ENCODE measurements at places on chromosomes 6 and 20. TPM values are rescaled to one million over a fixed set of nuclear protein-coding genes. Genes with fewer than 3 reads are reported as not detected.

DNA sequence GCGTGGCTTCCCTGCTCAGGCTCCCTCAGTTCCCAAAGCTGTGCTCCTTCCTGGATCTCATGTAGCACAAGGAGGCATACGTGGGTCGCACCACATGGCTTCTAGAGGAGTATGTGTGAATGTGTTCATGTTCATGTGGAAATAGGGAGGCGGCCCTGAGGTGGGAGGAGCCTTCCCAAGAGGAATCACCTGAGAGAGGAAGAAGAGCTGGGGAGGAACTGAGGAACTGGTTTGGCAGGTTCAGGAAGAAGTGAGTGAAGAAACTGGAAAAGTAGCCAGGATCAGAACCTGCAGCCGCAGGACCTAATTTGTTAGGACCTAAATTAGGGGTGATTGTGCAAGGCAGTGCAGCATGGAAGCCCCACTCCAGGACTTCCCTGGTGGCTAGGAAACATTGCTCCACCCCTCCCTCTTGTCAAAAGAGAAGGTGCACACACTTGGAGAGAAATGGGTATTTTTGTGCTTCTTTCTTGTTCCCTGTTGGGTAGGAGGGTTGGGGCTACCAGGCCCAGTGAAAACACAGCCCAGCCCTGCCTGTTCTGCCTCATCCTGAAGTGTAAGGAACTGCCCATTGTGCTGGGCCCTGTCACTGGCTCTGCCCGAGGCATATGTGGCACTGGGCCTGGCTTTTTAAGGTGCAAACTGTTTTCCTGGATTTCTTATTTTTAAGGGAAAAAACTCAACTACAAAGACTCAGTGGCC is 20.7 kb downstream of the SYNJ2 start:
- DNase-seq, result no peak

- no peak for DNase-seq
These were observed 286.1 kb downstream of the SYNE1 start for GRCh38 chr6:152351110-152351509.

DNA sequence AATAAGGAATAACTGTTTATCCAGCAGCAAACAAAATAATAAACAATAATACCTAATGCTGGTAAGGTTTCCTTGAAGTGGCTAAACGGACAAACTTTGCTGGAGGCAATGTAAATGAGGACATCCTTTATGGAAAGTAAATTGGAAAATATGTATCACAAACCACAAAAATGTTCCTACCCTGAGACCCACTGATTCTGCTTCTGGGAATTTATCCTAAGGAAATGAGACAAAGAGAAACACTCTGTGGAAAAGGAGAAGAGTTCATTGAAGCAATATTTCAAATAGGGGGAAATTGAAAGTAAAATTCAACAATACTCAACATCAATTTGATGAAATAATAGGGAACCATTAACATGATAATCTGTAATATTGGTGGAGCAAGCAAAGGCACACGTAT is 37.9 kb downstream of the MAFB start:
- DNase-seq, result peak; percentile 15

FAM83B gene
- 0.43 TPM for total RNA-seq

DNA sequence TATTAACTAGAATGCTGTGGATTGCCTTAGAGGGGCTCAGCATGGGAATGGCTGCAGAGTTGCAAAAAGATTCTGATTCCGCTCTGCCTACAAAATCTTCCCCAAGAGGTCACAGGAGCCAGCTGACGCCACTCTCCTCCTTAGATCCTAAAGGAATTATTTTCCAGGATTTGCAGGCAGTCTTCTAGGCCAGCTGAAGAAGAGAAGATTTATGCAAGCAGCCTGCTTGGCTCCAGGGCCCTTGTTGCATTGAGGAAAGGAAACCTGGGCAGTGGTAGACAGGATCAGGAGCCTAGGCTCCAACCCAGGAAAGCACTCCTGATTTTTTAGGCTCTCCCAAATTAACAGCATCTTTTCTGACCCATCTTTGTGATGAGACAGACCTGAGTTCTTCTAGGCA is 245.8 kb downstream of the PKHD1 start:
- no peak for DNase-seq

GRCh38 chr6:24273096-24273870 is 84.6 kb downstream of the DCDC2 start:
- DNase-seq, result peak; percentile 44

ADGRG6 gene
- 33.2 TPM for total RNA-seq

- DNase-seq, result peak; percentile 2
These were observed 18.7 kb upstream of the MEI4 start for GRCh38 chr6:77633993-77634715.

TNFAIP3 gene
- total RNA-seq, result 3.9 TPM
